ENCODE measurements at places on chromosomes 4 and X. TPM values are rescaled to one million over a fixed set of nuclear protein-coding genes. Genes with fewer than 3 reads are reported as not detected.

The RS1 gene
- not detected for total RNA-seq

The F11 gene
- not detected for total RNA-seq

The PORCN gene
- 19.3 TPM for total RNA-seq

The H2BW2 gene
- total RNA-seq: not detected

The MAGEC2 gene
- total RNA-seq: not detected
